ENCODE measurements at places on chromosomes 1 and 21.
A peak's percentile ranks its signal among the peaks of the same experiment; 100 is the strongest.

- DNase-seq: no peak
Observed at GRCh38 chr1:158248118-158248517, 6.1 kb upstream of the CD1A start.

DNA sequence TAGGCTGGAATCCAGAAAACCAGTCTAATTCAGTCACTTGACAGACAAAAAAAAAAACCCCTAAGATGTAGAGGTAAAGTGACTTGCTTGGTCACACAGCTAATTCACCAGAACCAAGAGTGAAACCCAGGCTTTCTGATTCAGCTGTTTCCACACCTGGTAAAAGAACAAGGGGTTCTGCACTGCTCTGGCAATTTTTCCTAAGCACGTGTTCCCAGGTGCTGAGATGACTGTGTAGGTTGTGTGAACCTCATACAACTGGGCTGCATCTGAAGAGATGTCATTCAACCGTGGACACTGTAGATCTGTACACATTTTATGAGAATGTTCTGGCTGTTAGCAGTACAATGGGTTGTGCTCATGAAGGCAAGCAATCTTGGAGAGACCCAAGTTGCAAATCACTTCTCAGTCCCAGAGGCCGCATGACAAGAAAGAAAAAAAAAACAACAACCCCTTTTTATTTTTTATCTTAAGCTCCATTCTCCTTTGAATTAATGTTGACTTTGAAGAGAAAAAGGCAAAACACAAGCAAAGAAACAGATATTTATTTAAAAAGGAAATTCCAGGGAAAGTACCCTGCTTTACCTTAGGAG is 95.4 kb downstream of the INTS7 start:
- DNase-seq: no peak

DNA sequence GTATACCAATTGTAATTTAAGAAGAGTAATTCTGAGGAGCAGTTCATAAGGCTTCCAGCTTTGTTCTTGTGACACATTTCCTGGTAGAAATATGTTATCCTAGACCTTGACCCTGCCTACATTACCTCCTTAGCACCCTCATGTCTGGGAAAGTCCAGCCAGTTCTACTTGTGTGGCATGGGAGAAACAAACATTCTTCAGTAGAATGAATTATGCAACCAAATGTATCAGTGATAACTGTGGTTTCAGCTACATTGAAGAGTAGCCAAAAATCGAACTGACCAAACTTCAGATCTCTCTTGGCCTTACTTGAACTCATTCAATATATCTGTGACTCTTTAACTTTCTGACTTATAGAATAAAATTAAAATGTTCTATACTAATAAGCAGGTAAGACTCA is 308.1 kb upstream of the LYPLAL1 start:
- no peak for DNase-seq

- no peak for DNase-seq
Observed at GRCh38 chr1:70397013-70397412, 14.1 kb upstream of the CTH start.

DNA sequence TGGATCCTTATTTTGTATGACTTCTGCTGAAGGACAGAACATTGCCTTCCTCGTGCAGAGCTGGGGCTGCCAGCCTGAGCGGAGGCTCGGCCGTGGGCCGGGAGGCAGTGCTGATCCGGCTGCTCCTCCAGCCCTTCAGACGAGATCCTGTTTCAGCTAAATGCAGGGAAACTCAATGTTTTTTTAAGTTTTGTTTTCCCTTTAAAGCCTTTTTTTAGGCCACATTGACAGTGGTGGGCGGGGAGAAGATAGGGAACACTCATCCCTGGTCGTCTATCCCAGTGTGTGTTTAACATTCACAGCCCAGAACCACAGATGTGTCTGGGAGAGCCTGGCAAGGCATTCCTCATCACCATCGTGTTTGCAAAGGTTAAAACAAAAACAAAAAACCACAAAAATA is 27.5 kb upstream of the KDM4A start:
- no peak for DNase-seq

DNA sequence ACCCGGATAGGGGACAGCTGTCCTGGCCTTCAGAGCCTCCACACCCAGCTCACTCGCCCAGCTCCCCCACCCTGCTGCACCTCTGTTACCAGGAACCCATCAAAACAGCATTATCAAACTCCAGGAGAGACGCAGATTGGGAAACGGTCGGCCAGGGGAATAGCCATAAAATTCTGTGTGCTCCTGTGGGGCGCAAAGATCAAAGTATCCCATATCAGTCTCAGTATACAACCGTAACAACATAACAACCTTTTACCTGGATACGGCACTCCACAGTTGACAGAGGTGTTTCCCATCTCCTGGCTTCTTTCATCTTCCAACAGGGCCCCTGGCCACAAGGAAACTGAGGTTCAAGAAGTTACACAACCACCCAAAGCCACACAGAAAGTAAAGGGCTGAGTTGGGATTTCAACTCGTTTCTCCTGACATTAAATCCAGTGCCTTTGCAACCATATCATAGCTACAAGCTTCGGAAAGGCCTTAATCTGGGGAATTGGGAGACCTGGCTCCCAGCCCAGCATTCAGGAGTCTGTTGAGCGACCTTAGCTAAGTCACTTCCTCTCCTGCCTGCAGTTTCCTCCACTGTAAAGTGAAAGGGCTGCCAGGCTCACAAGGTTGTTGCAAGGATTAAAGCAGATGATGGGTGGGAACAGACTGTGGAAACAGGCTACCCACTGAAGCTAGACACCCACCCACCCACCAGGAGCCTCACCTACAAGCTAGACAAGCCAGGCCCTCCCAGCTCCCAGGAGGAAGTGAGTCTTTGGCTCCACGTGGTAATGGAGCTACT is 8.1 kb upstream of the EPHB2 start:
- DNase-seq: no peak

GRCh38 chr1:7442918-7443317 is 328.2 kb upstream of the VAMP3 start:
- DNase-seq: no peak

DNA sequence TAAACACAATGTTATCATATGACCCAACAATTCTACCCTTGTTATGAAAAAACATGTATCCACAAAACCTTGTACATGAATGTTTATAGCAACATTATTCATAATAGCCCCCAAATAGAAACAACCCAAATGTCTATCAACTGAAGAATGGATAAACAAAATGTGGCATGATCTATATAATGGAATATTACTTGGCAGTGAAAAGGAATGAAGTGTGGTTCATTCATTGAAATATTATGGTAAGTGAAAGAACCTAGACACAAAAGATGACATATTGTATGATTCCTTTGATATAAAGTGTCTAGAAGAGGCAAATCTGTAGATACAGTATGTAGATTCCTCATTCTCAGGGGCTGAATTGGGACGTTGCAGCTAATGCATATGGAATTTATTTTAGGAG is 151.2 kb downstream of the KIF26B start:
- DNase-seq: no peak

DNA sequence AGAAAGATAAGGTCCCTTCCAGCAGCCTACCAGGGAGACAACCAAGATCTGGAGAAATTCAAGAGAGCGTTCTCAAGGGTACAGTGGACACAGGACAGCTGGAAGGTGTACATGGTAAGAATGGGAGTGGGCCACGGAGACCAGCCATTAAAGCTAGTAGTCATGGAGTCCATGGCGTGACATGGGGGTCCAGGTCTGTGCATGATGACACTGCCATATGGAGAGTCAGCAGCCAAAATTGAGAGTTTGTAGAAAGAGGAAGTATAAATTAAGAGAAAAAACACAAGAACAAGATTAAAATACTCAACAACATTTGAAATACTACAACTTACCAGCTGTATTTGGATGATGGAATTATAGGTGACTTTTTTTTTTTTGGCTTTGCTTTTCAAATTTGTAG is 7.9 kb upstream of the LORICRIN start:
- DNase-seq: no peak

DNA sequence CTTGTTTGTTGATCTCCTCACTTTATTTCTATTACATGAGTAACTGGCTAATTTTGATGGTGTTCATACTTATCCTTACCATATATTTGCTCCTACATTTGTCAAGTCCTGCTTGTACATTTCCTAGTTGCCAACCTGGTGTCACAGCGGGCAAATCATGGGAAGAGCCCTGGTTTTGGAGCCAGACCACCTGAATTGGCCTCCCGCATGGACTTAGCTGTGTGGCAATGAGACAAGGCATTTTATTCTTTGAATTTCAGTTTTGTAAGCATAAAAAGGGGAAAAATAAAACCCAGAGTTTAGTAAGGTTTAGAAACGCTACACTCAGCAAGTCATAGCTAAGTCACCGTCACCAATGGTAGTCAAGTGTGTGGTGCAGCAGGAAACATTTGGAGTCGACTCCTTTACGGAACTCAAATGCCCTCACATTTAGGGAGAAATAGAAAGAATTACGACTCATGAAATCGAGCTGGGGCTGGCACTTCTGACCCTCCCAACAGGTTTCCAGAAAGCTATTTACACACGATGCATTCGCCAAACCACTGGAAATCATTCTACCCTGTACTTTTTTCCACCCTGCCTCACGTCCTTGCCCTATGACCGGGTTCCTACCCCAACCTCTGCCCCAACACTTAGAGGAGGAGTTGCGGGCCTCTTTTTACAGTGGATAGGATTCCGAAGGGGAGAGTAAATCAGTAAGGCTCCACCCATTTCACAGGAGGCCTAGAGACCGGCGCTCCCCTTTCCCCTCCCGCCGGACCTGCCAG is 492 bp upstream of the PGM1 start:
- no peak for DNase-seq

DNA sequence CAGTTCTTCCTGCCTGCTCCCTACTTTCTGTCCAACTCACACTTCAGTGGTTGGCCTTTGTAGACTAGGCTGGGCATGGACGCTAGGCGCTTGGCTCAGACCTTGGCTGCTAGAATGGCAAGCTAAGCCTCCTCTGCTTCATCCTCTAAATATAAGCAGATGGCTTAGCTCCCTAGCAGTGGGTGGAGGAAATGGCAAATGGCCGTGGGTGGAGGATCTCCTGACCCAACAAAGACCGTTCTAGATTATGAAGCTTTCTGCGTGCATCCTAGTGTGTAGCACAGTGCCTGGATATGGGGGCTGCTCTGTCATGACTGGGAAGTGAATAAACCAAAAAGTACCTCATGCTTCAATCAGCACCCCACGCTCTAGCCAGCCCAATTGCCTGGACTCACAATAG is 10.4 kb upstream of the ETV3L start:
- DNase-seq: no peak

- DNase-seq: no peak
Observed at GRCh38 chr21:46515109-46515508, 56.4 kb downstream of the DIP2A start.

GRCh38 chr1:201639391-201639790 is 100.5 kb downstream of the NAV1 start:
- DNase-seq: no peak

DNA sequence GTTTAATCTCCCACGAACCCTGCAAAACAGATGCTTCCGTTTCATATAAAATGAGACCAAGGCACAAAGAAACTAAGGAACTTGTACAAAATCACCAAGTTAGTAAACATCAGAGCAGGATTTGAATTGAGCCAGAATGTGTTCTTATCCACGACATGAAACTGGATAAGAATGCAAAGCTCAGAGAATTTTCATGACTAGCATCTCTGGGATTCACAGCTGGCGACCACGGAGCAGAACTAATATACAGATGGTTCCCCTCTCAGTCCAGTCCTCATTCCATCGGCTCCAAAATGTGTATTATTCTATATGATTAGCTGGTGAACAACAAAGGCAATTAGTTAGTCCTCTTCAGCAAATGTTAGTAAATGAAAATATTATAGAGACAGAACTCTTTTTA is 72.3 kb upstream of the ERG start:
- no peak for DNase-seq

- no peak for DNase-seq
Observed at GRCh38 chr1:164602480-164603093, 43.6 kb downstream of the PBX1 start.

DNA sequence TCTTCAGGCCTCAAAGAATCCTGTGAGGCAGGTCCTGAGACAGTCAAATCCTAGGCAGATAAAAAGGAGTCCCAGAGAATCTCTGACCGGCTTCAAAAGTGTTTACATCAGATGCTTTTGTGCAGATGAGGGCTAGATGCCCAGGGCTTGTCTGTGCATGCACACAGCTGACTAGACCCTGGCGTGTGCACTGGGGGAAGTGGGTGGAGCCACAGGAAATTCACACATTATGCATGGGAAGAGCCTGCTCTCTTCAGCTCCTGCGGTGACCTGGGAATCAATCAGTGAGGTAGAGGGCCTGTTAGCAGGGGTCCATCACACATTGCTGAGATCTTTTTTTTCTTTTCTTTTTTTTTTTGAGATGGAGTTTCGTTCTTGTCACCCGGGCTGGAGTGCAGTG is 36.6 kb upstream of the NHLH2 start:
- no peak for DNase-seq

- DNase-seq: no peak
Observed at GRCh38 chr1:39044762-39045161, 18.6 kb downstream of the NDUFS5 start.

- peak; percentile 29 for DNase-seq
Observed at GRCh38 chr21:44846485-44847260, 26.8 kb downstream of the PTTG1IP start.

GRCh38 chr1:36657826-36658225 is 175.1 kb upstream of the CSF3R start:
- no peak for DNase-seq

- no peak for DNase-seq
Observed at GRCh38 chr21:23578027-23578426, 2029.3 kb downstream of the MRPL39 start.

- no peak for DNase-seq
Observed at GRCh38 chr1:181386951-181387350, 96.4 kb upstream of the CACNA1E start.

- DNase-seq: no peak
Observed at GRCh38 chr21:35072960-35073359, 23.9 kb upstream of the RUNX1 start.

DNA sequence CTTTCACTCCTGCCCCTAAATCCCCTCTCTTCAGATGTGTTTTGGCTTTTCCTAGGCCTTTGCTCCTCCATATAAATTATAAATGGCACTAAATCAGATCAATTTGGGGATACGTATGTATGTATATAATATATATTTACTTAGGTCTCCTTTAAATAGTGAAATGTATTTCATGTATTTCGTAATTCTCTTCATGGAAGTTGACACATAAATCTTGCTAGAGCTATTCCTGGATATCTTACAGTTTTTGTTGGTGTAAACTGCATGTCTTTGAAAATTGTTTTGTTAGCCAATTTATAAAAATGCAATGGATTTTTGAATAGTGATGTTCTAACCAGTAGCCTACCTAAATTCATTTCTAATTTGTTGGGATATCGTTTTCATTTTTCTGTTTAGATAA is 9.0 kb downstream of the RPF1 start:
- DNase-seq: no peak

- DNase-seq: no peak
Observed at GRCh38 chr1:110490791-110491451, 28.1 kb downstream of the KCNA10 start.

GRCh38 chr1:208540724-208541123 is 296.5 kb upstream of the PLXNA2 start:
- no peak for DNase-seq

GRCh38 chr1:193471981-193472380 is 285.6 kb upstream of the B3GALT2 start:
- DNase-seq: no peak
